HCT116 (cell line): ENCODE measurements at places on chromosomes 11 and 22. TPM values are rescaled to one million over a fixed set of nuclear protein-coding genes. Genes with fewer than 3 reads are reported as not detected.

GRCh38 chr11:96246718-96247552 is 96.1 kb downstream of the MAML2 start:
- DNase-seq: peak; percentile 63

DNA sequence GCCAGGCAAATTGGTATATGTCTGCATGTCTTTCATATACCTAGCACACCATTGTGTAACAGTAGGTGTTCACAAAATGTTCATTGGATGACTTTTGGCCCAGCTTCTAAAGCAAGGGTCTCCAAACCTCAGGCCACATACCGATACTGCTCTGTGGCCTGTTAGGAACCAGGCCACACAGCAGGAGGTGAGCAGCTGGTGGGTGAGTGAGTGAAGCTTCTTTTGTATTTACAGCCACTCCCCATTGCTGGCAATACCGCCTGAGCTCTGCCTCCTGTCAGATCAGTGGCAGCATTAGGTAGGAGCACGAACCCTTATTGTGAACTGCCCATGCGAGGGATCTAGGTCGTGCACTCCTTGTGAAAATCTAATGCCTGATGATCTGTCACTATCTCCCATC is 836.6 kb downstream of the NTM start:
- DNase-seq: no peak

GRCh38 chr22:33829546-33830280 is 90.6 kb downstream of the LARGE1 start:
- DNase-seq: no peak

DNA sequence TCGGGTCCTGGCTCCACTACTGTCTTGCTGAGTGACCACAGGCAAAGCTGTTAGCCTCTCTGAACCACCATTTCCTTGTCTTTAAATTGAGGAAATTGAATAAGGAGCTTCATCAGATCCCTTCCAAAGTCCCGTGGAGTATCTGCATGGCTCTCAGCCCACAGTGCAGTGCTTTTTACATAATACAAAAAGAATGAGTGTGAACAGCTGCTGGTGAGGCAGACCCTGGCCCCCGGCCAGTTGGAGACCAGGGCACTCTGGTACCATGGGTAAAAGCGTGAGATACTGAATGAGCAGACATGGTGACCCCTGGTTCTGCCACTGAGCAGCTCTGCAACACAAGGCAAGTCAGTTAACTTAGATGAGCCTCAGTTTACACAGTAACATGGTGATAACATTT is 86.8 kb downstream of the GALNT18 start:
- no peak for DNase-seq

DNA sequence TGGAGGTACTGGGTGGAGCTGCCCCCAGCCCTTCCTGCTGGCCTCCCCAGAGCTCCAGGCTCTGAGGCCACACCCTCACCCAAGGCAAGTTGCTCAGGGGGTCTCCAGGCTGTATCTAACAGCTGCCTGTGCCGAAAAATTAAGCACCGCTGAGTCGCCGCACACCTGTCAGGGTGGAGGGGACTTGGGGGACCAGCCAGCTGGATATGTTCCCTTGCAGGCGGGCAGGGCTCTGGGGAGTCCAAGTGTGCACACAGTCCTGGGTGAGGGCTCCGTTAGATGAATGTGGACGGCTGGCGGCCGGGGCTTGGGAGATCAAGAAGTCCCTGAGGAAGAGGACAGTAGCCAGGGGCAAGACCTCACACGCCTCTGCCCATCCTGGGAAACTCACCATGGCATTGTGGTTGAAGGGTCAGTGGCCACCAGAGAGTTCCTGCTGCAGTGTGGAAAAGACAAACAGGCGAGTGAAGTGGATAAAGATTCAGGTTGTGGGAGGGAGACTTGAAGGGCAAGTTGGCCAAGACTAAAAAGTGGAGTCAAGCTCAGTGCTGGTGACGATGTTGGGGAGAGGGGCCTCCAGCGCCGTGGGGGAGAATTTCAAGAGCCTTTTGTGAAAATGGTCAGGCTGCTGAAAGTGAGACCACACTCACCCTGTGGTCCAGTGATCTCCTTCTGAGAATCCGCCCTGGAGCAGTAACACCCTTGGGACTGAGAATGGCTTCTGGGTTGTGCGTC is 69.6 kb downstream of the CDKN1C start:
- DNase-seq: no peak

- DNase-seq: no peak
Measured at GRCh38 chr11:95089620-95090542, at the start of gene ENDOD1. ENDOD1 (plus strand) TSS chr11:95089846; CDS start chr11:95089928, 82 bp downstream.

DNA sequence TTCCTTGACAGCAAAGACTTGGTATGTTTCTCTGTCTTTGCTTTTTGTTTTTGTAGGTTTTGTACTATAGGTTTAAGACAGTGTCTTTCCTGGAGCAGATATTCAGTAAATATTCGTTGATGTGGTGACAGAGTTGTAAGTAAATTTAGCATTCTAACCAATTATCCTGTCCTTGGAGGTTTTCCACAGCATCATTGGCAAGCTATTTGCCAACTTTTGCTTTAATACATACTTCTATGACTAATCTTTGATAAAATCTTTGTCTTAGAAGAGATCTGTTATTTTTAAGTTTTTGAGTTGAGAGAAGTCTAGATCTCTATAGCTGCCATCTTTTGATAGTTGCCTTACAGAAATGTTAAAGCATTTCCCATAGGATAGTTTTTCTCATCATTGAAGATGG is 3.8 kb downstream of the USP47 start:
- no peak for DNase-seq

DNA sequence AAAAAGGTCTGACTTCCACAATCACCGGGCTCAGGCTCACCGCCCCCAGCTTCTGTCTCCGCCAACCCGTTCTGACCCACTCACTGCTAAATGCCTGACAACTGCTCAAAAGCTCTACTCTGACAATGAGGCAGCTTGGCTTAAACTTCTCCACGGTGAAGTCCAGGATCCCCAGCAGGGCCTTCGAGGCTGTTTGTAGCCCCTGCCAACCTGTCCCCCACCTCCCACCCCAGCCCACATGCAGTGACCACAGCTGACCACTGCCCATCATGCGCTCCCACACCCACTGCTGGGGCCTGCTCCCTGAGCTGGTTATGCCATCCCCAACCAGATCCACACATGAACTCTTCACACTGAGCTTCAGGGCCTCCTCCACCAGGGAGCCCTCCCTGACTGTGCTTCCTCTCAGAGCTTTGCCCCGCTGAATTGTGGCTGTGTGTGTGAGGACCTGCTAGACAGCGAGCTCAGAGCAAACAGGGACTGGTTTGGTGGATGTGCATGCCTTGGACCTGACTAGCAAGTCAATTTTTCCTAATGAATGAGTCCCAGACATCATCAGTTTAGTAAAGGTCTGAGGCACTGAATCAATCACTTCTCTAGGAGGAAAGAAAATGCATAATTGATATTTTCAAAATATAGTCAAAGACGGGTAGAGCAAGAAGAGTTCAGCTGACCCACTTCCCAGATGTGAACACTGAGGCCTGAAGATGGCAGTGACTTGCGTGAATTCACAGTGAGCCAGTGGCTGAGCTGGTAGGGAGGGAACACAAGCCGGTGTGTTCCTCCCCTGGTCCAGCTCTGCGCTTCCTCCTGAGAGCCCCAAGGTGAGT is 7.7 kb downstream of the LRRC32 start:
- no peak for DNase-seq

DNA sequence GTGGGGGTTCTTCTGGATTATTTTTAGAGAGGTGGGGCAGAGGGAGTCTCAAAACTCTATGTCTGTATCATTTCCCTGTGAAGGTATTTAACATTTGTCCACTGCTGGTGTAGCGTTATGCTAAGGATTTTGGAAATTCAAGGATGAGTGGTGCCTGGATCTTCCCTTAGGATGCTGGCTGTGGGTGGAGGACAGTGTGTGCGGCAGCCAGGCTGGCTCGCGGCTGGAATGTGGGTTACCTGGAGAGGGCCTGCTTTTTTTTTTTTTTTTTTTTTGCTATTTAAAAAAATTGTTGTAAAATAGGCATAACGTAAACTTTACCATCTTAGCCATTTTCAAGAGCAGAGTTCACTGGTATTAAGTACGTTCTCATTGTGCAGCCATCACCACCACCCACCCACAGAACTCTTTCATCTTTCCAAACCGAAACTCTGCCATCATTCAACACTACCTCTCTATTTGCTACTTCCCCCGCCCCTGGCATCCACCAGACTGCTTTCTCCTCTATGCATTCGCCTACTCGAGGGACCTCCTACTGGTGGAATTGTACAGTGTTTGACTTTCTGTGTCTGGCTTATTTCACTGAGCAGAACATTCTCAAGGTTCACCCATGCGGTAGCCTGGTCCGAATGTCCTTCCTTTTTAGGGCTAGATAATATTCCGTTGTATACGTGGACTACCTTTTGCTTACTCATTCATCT is 67.1 kb downstream of the PARVB start:
- peak; percentile 6 for DNase-seq

DNA sequence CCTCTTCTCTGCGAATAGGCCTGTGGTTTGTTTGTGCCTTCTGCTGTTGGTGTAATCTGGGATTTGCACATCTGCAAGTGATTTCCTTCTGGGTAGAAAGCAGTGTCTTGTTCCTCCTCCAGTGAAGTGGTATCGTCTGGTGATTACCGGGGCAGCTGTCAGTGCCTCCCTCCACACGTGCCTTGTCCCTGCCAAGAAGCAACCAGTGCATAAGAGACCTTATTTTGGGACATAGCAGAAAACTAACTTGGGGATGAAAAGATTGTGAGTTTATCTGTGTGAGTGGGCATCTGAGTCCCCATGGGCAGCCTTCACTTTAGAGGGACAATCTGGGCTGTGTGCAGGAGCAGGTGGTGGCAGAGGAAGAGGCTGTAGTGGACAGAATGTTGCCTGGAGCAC is 71.5 kb upstream of the SORL1-AS1 start:
- no peak for DNase-seq

GRCh38 chr22:39535357-39535725 is 2.8 kb upstream of the RPS19BP1 start:
- DNase-seq: no peak

DNA sequence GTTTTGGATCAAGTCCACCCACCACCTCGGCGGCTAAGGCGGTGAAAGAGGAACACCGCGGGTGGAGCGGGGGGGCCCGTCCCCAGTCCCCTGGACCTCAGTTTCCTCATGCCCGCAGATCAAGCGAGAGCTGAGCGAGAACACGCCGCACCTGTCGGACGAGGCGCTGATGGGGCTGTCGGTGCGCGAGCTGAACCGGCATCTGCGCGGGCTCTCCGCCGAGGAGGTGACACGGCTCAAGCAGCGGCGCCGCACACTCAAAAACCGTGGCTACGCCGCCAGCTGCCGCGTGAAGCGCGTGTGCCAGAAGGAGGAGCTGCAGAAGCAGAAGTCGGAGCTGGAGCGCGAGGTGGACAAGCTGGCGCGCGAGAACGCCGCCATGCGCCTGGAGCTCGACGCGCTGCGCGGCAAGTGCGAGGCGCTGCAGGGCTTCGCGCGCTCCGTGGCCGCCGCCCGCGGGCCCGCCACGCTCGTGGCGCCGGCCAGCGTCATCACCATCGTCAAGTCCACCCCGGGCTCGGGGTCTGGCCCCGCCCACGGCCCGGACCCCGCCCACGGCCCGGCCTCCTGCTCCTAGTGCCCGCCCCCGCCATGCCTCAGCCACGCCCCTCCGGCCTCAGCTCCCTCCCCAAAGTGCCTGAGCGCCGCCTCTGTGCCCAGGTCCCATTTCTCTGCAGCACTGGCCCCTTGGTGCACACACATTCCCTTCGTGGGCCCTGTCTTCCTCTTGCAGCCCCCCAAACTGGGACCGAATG is 12.7 kb downstream of the MAFF start:
- no peak for DNase-seq

- no peak for DNase-seq
Measured at GRCh38 chr11:95153857-95154246, 64.2 kb downstream of the ENDOD1 start.

GRCh38 chr22:48581796-48582469 is 1245.7 kb downstream of the BRD1 start:
- no peak for DNase-seq

DNA sequence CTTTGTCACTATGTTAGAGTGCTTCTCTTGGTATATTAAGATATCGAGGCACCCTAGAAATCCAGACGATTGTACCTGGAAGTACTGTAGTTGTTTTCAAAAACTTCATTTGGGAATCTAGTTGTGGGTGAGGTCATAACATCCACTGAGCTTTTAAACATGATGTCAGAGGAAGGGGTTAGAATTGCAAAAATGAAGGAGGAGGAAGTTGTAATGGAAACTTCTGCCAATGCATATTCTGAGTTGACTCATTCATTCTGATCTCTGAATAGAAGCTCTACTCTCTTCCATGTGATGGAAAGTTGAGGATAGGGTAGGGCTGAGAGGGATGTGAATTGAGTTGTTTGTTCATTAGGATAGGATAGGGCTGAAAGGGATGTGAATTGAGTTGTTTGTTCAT is 7.7 kb downstream of the CD44 start:
- no peak for DNase-seq

The APOBEC3H gene
- total RNA-seq: 1.8 TPM

The POU2F3 gene
- 0.15 TPM for total RNA-seq

The MRGPRX4 gene
- total RNA-seq: not detected

The MIAT gene
- 0.54 TPM for total RNA-seq

The OR8G1 gene
- not detected for total RNA-seq

The KRTAP5-10 gene
- total RNA-seq: 0.20 TPM

The SLC29A2 gene
- 39.7 TPM for total RNA-seq
